ENCODE measurements at places on chromosomes 1 and 21. TPM values are rescaled to one million over a fixed set of nuclear protein-coding genes. Genes with fewer than 3 reads are reported as not detected.

DNA sequence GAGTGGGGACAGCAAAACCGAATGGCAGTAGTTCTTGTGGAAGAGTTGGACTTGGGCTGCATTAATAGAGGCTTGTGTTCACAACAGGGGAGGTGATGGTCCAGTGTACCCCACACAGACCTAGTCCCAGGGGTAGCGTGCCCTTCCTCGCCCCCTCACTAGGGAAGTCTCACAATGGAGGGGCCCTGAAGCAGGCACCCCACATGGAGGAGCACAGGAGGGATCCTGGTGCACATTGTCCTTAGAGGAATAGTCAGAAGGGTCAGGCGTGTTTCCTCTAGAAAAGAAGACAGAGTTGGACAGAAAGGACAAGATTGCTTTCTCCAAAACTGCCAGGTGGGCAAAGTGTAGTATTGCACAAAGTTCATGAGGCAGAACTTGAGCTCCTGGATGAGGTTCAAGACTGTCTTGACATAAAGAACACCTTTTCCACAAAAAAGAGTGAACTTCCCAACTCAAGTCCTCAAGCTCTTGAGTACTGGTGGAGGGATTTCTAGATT, 23.3 kb downstream of the ETNK2 start:
- H3K4me3 ChIP-seq = no peak overlapping the region
- no peaks in the 10 kb centered on the region for H3K4me1 ChIP-seq
- no peaks in the 10 kb centered on the region for H3K36me3 ChIP-seq
- H3K27ac ChIP-seq = no peak overlapping the region

DNA sequence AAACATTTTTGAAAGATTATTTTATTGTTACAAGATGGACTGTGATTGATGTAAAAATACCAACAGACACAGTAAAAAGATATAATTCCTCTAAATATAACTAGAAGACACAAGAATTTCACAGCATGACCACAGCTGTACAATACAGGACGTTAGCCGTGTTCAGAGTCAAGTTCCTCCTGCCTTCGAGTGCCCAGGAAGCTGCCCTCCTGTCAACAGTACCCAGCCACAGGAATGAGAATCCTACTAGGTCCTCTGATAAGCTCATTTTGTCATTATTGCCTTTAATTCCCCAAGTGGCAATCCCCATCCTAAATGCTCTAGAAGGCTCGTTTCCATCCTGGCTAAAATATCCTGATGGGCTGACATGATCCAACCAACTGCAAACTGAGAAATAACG, 16.4 kb upstream of the CAPN2 start:
- no peaks in the 10 kb centered on the region for H3K36me3 ChIP-seq
- H3K27ac ChIP-seq = no peak overlapping the region
- H3K27me3 ChIP-seq = no peaks in the 10 kb centered on the region
- H3K4me1 ChIP-seq = peaks cover 8% of the 10 kb centered on the region
- H3K4me3 ChIP-seq = no peak overlapping the region
- no peak for DNase-seq

GRCh38 chr1:116451702-116452101, 78.7 kb downstream of the ATP1A1 start:
- no peak overlapping the region for H3K27ac ChIP-seq
- H3K36me3 ChIP-seq = no peaks in the 10 kb centered on the region
- H3K27me3 ChIP-seq = no peaks in the 10 kb centered on the region
- H3K4me3 ChIP-seq = no peak overlapping the region
- no peaks in the 10 kb centered on the region for H3K4me1 ChIP-seq
- no peak for DNase-seq

The KCNN3 gene
- 0.22 TPM for total RNA-seq

DNA sequence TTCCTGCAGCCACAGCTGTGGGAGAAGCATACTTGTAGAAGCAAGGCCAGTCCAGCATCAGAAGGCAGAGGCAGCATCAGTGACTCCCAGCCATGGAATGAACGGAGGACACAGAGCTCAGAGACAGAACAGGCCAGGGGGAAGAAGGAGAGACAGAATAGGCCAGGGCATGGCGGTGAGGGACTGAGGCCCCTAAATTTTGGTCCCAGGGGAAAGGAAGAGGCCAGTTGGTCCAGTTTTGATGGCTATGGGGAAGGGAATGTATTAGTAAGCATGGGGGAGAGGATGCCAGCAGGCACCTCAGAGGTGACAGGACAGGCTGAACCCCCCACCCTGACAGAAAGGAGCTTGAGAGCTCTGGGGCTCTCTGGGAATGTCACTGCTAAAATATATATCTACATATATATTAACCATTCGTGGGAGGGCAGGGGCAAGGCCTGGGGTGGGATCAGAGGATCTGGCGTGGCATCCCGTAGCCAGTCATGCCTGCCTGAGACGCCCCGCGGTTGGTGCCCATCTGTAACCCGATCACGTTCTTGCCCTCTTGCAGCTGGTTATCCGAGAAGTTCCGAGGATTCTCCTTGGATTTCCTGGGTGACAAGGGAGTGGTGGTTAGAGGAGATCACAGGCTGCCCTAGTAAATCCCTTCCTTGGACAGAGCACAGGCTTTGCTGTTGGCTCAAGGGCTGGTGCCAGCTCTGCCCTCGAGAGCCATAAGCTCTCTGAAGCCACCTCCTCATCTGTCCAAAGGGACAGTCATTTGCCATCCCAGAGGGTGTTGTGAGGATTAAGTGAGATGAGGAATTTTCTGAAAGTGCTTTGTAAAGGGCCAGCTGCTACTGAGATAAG, 6.7 kb downstream of the TAGLN2 start:
- no peak overlapping the region for H3K4me3 ChIP-seq
- H3K27me3 ChIP-seq = no peaks in the 10 kb centered on the region
- no peak for DNase-seq
- H3K4me1 ChIP-seq = peaks cover 18% of the 10 kb centered on the region

DNA sequence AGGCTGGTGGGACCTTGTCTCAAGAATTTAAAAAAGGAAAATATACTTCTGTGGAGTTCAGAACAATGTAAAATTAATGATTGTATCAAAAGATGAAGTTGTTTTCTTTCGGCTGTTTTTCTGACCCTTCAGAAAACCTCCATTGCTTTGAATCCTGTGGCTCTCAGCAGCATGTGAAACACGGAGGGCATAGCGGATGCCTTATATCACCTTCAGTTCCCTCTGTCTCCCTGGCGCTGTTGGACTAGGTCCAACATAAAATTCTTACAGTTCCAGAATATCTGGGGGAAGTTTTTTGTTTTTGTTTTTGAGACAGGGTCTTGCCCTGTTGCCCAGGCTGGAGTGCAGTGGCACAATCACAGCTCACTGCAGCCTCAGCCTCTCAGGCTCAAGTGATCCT, 7.4 kb downstream of the ZBTB8A start:
- H3K4me1 ChIP-seq = no peaks in the 10 kb centered on the region
- no peak for DNase-seq
- H3K27ac ChIP-seq = no peak overlapping the region
